ENCODE measurements at places on chromosomes 1 and 21.

DNA sequence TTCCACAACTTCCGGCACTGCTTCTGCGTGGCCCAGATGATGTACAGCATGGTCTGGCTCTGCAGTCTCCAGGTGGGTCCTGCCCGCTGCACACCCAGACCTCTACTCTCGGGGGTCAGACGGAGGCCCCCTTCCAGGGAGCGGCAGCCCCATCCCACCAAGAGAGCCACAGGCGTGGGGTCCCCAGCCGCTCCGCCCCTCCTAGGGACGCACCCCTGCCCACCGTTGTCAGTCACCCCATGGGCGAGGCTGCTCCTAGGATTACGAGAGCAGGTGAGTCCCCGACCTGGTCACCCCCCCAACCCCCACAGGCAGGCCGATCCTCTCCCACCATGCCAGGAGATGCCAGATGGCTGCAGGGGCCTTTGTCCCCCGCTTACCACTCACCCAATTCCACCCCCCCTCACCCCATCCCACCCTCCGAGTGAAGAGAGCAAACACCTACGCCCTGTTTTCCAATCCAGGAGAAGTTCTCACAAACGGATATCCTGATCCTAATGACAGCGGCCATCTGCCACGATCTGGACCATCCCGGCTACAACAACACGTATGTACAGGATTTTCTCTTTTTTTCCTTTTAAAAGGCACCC is 107.0 kb downstream of the PDE9A start:
- DNase-seq, result no peak

DNA sequence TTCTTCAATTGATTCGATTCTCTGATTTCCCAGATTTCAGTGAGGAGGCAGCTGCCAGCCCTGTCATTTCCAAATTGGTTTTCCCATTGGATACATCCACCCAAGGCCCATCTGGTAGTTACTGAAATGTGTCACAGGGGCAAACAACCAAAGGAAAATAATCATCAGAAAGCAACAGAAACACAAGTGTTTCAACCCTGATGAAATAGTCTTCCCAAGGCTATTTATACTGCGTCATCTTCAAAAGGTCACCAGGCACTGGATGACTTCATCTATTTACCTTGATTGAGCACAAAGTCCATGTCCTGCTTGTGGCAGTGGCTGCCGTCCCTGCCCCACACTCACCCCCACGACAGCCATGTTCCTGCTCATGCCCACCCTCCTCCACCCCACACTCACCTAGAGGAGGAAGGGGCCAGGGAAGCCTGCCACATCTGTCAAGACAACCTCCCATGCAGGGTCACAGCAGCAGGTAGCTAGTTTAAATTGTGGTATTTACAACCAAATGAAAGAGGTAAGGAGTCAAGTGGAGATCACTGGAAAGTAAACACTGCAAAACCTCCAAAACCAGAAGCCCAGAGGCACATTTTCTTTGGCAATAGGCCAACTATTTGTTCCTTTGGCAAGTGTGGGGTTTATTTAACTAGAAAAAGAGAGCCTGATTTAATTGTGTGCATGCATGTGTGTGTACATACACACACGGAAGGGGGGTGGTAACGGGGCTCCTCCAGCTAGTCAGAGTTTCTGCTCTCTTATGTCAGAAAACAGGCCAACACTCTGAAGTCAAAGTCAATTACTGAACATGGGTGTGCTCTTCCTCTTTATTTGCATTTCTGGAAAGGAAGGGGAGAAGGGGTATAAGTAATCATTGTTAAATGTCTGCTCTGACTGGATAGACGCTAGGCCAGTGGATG is 49.5 kb upstream of the RAB4A start:
- no peak for DNase-seq

DNA sequence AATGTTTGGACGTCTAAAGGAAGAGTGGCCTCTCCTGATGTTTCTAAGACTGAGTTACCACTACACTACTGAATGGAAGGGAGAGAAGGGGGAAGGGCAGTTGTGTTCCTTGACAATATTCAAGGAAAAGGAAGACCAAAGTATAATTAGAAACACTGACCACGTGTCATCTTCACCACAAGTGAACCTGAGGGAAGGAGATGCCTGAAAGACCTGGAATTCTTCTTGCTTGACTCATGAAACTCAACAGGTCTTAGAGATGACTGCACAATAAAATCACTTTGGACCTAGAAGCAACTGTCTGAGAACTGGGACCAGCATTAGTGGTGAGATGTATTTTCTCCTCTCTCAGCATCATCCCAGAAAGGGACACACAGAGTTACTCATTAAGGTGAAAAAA is 56.7 kb downstream of the PTPN14 start:
- no peak for DNase-seq

- DNase-seq, result no peak
Measured at GRCh38 chr1:26922431-26922729, 837 bp downstream of the NUDC start.

GRCh38 chr1:109253803-109254620 is 4.7 kb downstream of the CELSR2 start:
- DNase-seq, result no peak

Data from G401 (cell line).